GM12891 (cell line): ENCODE measurements at places on chromosomes 6 and 20.

GRCh38 chr20:4795394-4795793 is 73.7 kb downstream of the PRND start:
- DNase-seq, result no peak

DNA sequence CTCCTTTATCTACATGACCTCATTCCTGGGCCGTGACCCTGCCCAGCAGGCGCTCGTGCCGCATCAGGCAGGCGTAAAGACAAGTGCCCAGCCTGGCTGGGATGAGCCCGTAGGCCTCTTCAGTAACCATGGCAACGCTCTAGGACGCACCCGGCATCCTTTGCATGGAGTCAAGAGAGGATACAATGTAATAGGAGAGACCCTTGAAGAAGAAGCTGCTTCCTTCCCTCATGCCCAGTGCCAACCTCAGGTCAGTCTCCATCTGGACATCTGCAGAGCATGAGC is 5.0 kb upstream of the LSM14B start:
- DNase-seq, result no peak

GRCh38 chr6:168736039-168736438 is 295.1 kb downstream of the SMOC2 start:
- DNase-seq, result no peak

DNA sequence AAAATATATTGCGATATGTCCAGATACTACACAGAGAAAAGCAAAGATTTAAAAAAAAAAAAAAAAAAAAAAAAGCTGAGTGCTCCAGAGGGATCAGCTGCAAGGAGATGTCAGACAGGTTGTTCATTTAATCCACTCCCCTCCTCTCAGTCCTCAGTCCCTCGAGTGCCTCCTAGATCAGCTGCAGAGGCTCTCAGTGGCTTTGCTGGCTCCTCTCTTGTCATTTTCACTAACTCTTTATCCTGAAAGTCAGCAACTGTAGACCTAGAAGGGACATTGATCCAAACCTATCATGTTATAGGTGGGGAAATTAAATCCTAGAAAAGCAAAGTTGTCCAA is 61.6 kb downstream of the KIAA0319 start:
- no peak for DNase-seq

GRCh38 chr6:78883651-78884050 is 16.3 kb downstream of the IRAK1BP1 start:
- no peak for DNase-seq

DNA sequence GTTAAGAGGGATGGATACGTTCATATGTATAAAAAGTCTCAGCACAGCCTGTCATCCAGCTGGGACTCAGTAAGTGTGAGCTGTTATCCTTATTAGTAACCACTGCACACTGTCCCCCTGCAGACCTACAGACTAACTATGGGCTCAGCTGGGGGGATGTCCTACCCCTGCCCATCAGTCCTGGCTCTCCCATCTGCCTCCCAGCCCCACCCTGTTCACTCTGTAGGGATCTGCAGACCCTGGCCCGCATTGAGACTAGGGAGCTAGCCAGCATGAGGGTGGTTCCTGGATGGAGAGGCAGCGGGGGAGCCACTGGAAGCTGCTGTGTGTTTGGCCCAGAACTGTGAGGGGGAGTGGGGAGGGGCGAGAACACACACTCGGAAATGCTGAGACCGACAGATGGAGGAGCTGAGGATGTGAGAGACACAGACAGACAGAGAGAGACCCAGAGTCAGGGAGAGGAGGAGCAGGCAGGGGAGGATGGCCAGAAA is 17.1 kb downstream of the XKR7 start:
- DNase-seq, result no peak

DNA sequence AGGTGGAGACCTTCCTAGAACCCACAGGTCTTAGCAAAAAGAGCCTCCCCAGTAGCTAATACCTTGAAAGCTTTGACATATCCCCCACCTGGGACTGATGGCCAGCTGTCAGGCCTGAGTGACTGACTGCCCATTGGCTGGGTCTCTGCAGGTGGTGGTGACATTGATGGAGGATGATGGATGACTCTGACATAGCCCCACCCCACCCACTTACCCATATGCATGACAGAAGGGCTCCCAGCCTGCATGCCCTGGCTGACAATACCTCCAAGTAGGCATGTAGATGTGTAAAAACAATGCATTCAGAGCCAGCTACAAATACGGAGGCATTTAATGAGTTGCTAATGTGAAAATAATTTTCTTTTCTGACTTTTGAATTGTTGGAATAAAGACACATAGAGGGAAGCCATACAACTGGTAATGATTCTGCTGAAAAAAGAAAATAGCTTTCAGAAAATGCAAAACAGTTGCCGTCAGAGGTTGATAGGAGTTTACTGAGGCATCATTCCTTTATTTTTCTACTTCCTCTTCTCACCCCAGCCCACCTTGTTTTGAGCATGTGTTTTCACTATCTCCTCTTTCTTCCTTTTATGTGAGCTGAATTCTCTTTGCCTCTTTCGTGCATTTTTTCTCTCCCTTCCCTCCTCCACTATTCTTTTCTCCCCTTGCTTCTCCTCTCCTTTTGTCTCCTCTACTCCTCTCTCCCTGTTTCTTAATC is 70.6 kb downstream of the OLIG3 start:
- DNase-seq, result no peak

GRCh38 chr6:104638841-104639290 is 220.9 kb downstream of the HACE1 start:
- DNase-seq, result no peak

DNA sequence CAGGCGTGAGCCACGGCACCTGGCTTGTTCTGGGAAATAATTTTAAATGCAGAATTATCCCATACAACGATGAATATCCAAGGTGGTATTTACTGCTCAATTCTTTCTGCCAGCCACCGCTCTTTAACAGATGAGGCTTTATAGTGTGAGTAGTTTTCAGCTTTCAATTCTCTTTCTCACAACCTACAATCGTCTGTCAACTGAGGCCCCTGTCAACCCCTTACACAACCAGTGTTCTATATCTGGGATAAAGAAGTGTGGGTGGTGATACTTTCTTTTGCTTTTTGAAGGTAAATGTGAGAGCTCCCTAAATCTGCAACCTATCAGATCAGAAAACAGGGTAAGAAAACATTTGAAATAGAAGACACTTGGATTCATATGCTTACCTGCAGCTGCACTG is 22.5 kb downstream of the STAU1 start:
- DNase-seq, result no peak

DNA sequence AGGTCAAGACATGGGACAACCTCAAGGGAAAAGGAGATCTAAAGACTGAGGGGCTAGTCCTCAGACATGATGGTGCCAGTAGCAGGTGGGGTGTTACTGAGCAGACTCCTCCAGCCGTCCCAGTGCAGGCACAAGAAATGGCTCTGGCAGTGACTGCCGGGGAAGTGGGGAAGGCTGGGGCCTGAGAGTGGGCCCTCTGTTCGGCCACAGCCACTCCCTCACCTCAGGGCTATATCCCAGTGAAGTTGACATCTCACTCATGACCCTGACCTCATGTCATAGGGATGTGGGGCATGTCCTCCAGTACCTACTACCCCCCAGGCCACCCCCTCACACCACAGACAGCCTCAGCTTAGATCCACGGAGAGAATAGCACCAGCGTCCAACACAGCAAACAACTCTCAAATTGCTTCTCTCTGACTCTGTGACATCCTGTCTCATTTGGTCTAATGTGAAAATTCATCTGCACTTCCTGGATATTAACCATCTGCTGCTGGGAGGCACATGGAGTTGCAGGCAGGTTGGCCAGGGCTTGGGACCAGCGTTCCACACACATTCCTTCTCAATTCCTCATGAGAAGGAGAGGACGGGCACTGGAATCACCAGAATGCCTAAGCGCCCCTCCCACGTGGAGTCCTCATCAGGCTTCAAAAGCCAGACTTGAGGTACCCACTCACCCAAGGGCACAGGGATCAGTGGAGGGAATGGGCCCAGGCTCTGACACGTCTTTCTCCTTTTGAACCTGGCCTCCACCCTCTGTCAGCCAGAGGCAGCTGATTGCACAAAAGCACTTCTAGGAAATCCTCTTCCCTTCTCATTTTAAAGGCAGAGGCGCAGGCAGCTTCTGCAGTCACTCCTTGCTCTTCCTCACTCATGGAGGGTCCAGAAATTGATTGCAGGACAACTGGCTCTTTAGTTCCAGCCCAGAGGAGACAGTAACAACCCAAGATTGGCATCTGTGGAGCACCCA is 163.6 kb upstream of the CST7 start:
- DNase-seq, result no peak

DNA sequence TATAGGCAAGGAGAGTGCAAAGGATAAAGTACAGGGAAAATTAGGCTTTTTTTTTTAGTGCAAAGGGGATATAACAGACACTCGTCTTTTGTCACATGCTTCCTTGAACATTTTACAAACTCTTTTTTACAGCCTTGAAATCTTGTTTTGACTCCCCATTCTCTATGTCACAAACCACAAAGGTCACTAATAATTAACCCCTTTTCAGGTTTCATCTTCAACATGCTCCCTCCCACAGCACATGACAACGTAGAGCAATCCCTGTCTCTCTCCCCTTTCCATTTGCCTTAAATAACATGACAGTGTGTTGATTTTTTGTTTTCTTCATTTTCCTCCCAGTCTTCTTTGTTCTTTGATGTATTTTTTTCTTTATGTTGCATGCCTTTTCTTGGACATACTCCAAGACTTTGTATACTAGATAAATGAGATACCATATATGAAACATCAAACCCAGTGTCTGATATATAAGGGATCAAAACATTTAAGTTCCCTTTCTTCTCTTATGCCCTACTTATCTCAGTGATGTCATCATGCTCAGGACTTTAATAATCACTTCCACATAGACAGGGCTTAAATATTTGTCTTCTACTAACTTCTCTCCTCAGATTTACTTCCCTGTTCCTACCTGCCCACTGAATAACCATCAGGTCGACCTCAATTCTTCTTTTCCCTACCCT is 378.7 kb upstream of the HSF2 start:
- DNase-seq, result no peak

DNA sequence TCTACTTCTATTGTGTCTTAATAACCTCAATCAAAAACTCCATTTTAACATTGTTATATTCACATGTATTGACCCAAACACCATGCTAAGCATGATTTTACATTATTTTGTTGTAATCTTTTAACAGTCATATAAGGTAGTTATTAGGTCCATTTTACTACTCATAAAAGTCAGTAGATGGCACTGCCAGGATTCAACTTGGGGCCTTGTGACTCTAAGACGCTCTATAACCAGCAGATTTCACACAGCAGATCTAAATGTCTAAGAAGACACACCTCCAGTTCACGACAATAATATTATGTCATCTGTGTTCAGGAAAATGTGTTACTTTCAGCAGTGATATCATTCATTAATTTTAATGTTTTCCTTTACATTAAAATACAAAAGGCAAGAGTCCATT is 88.0 kb downstream of the FRK start:
- DNase-seq, result no peak

DNA sequence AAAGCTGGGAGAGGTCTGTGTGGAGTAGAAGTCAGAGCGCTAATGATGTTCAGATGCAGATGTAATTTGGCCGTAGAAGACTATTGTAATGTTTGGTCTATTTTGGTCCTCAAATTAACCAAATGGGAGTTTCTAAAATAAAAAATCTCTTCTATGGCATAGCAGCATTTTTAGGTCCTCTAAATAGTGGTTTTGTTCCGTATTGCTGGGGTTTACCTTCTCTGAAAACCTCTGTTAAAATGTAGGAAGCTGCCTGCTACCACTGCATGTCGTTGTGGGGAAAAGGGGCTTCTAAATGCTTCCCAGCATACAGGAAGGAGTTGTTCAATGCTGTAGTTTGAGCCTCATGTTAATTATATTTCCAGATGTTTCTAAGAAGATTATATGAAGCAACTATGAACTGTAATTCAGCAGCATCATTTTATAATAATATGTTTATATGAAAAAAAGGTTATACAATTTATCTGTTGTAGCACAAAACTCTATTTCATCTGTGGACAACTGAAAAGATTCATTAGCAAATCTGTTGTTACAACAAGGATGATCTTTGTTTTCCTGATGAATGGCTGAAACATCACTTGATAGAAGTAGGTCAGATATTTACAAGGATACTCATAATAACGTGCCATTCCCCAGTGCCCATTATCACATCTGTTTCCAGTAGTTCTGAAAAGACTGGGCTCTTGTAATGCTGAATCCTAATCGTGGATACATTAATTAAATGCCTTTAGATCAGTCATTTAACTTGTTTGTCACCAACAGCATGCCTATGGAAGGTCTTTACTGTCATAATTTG is 256.6 kb downstream of the TBC1D7 start:
- DNase-seq, result no peak

- DNase-seq, result no peak
Measured at GRCh38 chr20:56873836-56874235, 244.7 kb downstream of the TFAP2C start.

- DNase-seq, result no peak
Measured at GRCh38 chr6:147834084-147834776, 325.7 kb downstream of the SAMD5 start.

- DNase-seq, result no peak
Measured at GRCh38 chr6:150865043-150865405, 478 bp upstream of the MTHFD1L start.

- DNase-seq, result no peak
Measured at GRCh38 chr6:17851720-17852161, 135.7 kb downstream of the KIF13A start.

- no peak for DNase-seq
Measured at GRCh38 chr6:75205776-75206575, at the start of gene COL12A1. Gene COL12A1, minus strand, starts transcription at chr6:75206053. Its CDS starts 3,261 bp downstream, at chr6:75202792.

GRCh38 chr20:45920462-45921336 is 8.7 kb upstream of the PLTP start:
- no peak for DNase-seq

- no peak for DNase-seq
Measured at GRCh38 chr6:83442752-83443151, 11.9 kb upstream of the ME1 start.

DNA sequence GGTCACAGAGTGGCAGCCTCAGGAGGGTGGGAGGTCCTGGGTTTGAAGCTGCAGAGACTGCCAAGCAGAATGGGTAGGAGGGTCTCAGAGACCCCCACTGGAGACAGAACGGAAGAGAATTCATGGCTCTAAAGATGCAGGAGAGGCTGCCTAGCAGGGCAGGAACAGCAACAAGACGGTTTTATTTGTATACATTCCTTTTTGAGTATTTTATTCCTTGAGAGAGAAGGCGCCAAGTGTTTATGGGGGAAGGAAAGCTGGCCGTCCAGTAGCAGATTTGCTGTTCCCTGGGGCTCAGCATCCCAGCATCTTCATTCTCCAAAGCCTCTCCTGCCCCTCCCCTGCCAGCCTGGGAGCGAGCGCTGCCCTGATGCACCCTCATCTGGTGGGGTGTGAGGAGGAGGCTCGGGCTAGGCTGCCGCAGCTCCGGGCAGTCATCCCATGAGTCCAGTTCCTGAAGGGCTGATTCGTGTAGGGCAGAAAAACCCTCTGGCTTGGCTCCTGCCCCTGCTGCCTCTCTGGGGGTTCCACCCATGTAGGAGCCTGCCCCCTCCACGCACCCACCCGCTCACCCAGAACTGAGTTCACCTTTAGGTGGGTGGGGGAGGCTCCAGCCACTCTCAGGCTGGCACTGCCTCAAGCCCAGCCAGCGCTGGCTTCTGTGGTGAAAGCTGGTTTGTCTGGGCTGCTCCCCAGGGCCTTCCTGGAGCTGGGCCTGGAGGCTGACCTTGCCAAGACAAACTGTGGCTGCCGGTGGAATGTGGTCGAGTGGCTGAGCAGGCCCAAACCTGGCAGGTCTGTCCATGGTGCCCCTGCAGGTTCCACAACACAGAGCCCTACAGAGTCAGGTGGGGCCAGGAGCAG is 32.4 kb downstream of the CPXM1 start:
- DNase-seq, result no peak

GRCh38 chr6:31004794-31005193 is 5.5 kb upstream of the MUC22 start:
- DNase-seq, result no peak

- DNase-seq, result no peak
Measured at GRCh38 chr6:3753228-3753835, 1.8 kb upstream of the PXDC1 start.

GRCh38 chr6:105135056-105135455 is 44.8 kb downstream of the POPDC3 start:
- DNase-seq, result no peak
